ENCODE measurements at places on chromosomes 4 and X.

DNA sequence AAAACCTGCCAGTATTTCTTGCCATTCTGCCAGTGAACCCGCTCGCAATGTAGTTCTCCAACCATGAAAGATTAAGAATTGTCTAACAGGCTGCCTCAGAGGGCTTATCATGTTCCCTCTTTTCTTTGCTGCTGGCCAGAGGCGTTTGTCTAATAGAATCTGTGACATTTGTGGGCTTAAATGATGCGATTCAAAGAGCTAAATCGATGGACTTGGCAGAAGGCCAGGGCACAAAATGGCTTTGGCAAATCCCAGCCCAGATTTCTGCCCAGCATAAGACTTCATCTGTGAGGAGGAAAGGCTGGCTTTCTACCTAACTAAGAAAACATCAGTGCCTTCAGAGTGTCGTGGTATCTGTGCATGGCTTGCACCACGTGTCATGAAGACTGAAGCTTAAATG lies 79.9 kb downstream of the TRPC5OS start:
- no peak for DNase-seq

GRCh38 chrX:38839944-38840343 lies 38.7 kb downstream of the MID1IP1 start:
- no peak for DNase-seq

GRCh38 chrX:40108162-40108958 lies 10.6 kb upstream of the BCOR start:
- no peak for DNase-seq

DNA sequence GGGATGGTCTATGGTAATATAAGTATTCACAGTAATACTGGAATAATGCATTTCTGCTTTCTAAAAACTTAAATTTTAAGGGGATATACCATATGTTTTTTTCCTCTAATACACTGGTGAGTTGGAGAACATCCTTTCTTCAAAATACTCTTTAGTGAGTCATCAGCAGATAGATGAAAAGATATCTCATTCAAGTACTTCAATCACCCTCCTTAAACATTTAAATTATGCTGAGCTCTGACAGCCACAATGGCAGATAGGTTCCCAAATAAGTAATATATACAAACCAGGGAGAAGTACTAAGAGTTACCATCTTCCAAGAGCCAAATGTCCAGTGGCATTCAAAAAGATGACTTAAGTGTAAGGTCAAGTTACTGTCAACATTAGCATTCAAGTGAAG lies 52.2 kb downstream of the AMMECR1 start:
- DNase-seq: no peak

- DNase-seq: no peak
Measured at GRCh38 chr4:173564461-173564860, 34.4 kb upstream of the HAND2 start.

- DNase-seq: no peak
Measured at GRCh38 chr4:101421386-101421785, 74.1 kb upstream of the PPP3CA start.

- no peak for DNase-seq
Measured at GRCh38 chr4:154958621-154959358, 177.7 kb downstream of the RBM46 start.

DNA sequence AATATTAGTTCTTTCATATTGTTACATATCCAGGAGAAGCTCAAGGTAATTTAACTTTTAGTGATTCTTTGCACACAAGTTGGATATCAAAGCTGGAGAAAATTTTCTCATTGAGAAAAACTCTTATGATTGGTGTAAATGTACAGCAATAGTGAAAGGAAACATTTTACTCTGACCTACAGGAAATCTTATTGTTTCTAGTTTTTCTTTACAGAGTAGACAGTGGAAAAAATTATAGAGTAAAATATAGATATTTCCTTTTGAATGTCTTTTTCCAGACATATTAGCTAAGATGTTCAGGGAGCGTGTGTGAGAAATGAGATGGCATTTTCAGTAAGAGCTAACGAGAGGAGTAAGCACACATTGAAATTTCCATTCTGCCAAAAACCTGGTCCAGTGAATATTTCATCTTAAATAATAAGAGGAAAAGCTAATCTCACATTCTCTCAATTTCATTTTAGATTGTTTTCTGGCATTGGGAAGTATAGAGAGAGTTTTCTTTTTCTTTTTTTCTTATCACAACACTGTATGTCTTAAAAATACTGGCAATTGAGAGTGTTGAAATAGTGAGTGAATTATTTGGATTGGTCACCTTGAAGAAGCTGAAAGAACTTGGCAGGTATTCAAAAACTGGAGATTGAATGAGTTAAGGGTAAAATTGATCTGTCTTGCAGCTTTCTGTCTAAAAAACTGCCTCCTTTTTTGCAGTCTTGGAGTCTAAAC lies 15.6 kb upstream of the ATP8A1 start:
- no peak for DNase-seq

GRCh38 chrX:110794601-110795000 lies 1.0 kb downstream of the CHRDL1 start:
- no peak for DNase-seq

DNA sequence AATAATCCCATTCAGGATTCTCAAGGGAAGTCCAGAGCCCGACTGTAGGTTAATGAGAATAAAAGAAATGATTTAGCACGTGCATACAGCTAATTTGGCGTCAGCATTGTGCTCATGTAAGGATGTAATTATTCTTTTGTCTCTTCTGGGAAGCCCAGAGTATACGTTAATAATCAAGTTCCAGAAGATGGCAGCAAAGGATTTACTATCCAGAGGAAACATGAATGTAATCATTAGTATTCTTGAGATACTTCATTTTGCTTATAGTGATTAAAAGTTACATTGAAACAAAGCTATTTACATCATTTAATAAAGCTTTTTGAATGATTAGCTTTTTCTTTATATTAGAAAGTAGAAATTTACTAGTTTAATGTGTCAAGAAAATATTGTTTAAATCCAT lies 27.1 kb upstream of the MAP9 start:
- no peak for DNase-seq

- DNase-seq: no peak
Measured at GRCh38 chrX:17192106-17192505, 182.9 kb upstream of the NHS start.

GRCh38 chrX:52353838-52354237 lies 15.0 kb upstream of the XAGE2 start:
- DNase-seq: no peak

GRCh38 chr4:55866290-55866907 lies 13.0 kb downstream of the EXOC1 start:
- DNase-seq: no peak

GRCh38 chrX:149527705-149528104 lies 13.1 kb upstream of the EOLA1 start:
- peak; percentile 14 for DNase-seq

DNA sequence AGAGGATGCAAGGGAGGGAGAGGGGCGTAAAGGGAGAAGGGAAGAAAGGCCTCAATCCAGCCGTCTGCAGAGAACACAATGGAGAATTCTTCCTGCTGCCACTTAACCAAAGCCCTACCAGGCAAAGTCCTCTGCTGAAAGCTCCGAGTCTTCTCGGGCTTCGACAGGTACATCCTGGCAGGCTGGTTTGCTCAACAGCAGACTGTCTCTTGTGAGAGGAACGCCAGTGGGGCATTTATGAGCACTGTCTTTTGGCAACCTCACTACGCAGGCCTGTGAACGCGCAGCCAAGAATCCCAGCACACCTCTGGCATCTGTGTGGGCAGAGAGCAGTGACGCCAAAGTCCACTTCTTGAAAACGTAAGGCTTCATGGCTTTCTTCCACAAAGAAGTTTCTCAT lies 207.5 kb upstream of the FAM9B start:
- DNase-seq: no peak

- no peak for DNase-seq
Measured at GRCh38 chr4:99658666-99659065, 1.0 kb upstream of the C4orf54 start.

DNA sequence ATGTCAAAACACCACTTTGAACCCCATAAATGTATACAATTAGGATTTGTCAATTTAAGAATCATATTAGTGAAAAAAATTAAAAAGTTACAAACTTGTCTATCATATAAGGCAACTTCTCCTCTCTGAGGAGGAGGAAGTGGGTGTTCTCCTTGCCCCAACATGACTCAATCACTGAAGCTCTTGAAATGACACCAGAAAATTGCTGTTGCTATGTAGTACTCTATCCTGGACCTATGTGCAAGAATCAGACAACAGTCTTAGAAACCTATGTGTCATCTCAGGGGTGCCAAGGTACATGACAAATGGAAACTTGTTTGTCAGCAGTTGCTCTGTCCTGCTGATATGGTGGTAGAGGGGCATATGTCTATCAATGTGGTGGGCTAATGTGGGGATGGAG lies 47.7 kb downstream of the HMGB3 start:
- DNase-seq: peak; percentile 6

- DNase-seq: no peak
Measured at GRCh38 chr4:81818385-81818920, 346.7 kb upstream of the RASGEF1B start.

GRCh38 chr4:11431111-11431510 lies 2.4 kb upstream of the HS3ST1 start:
- DNase-seq: no peak

GRCh38 chr4:114076899-114077570 lies 97.6 kb upstream of the ARSJ start:
- DNase-seq: no peak

GRCh38 chrX:80807606-80807991 lies 2.1 kb downstream of the BRWD3 start:
- DNase-seq: no peak

GRCh38 chr4:84158670-84159069 lies 340.4 kb downstream of the NKX6-1 start:
- DNase-seq: no peak

DNA sequence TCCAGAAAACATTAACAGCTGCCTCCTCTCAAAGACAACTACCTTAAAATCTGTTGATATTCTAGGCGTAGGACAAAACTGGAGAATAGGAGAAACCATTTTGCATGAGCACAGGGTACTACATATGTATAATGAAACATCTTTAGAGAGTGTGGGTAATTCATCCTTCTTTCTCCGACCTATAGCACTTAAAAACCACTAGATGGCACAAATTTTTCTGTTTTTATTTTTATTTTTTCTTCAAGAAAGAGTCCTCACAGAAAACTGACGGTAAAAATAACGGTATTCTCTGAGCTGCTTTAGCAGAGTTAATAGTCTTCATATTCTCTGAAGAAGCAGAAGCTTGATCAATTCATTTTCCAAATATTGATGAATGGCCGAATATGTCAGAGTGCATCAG lies 14.6 kb downstream of the SMIM31 start:
- no peak for DNase-seq

- no peak for DNase-seq
Measured at GRCh38 chr4:24013668-24014422, 124.0 kb upstream of the PPARGC1A start.

- no peak for DNase-seq
Measured at GRCh38 chr4:86521373-86521969, 72.6 kb upstream of the PTPN13 start.

- no peak for DNase-seq
Measured at GRCh38 chr4:95898226-95898625, 58.3 kb downstream of the PDHA2 start.

GRCh38 chr4:113052379-113052951 lies 3.0 kb downstream of the ANK2 start:
- DNase-seq: no peak

- peak; percentile 44 for DNase-seq
Measured at GRCh38 chr4:56434599-56435139, 746 bp downstream of the PPAT start.

DNA sequence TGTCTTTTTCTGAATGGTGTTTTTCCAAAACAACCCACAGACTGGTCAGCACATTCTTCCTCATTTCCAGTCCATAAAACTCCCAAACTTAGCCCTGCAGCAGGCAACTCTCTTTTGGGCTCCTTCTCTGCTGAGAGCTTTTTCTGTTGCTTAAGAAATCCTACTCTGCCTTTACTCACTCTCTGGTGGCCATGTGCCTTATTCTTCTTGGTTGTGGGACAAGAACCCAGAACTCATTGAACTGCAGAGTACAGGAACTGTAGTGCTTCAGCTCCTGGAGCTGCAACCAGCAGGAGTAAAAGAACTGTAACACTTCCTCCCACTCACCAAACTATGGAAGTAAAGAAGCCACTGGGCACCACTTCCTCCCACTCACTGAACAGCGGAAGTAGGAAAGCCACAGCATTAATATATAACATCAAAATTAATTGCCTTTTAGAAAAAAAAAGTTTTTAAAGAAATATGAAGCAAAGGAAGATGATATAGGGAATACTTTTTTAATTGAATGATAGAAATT lies 864.1 kb upstream of the PCDH10 start:
- DNase-seq: no peak

DNA sequence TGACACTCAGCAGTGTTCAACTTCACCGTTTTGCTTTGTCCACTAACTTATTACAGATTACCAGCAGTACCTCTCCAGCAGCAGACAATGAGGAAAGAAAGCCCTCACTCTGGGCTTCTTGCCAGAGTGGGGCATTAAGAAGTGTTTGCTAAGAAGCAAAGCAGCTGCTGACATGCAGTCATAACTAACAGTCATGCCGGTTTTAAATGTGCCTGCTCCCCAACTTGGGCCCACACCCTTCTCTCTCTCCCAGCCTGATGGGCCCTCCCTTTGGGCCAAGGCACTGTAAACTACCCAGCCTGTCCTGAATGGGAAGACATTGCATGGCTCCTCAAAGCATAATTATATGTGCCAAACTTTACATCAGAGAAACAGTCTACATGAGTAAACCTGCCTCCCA lies 54.6 kb upstream of the HHIP start:
- no peak for DNase-seq

- DNase-seq: no peak
Measured at GRCh38 chr4:102430461-102430910, 70.7 kb upstream of the NFKB1 start.

DNA sequence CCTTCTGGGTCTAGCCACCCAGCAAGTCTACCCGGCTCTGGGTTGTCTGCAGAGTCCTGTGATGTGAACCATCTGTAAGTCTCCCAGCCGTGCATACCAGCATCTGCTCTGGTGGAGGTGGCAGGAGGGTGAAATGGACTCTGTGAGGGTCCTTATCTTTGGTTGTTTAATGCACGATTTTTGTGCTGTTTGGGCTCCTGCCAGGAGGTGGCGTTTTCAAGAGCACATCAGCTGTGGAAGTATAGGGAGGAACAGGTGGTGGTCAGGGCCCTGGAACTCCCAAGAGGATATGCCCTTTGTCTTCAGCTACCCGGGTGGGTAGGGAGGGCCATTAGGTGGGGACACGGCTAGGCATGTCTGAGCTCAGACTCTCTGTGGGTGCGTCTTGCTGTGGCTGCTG lies 66.5 kb upstream of the ZFP42 start:
- no peak for DNase-seq

DNA sequence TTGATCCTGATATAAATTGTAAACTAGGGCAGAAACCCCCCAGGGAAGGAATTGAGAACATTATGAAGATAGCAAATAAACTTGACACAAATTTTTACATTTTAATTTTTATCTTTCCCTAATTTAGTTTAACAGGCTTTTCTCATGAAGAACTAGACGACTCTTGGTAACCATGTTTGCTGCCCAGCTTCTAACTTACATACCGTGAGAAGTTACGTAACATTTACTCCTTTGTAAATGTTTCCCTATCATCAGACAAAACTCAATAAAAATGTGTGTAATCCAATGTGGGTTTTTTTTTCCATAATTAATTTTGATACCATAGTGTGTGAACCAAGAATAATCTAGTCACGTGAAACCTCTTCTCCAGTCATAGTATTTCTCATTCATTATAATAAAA lies 34.4 kb downstream of the OFD1 start:
- DNase-seq: no peak

GRCh38 chrX:95248386-95248785 lies 1436.3 kb upstream of the DIAPH2 start:
- no peak for DNase-seq

GRCh38 chr4:25878676-25879075 lies 15.9 kb upstream of the SEL1L3 start:
- no peak for DNase-seq

- no peak for DNase-seq
Measured at GRCh38 chrX:136866337-136867095, 14.0 kb downstream of the RBMX start.
